Stimulated activated CD8-positive, alpha-beta memory T cell treated with anti-CD3 and anti-CD28 coated beads, Interleukin-15, amount 100 ng/mL, for 24 hours (primary cell): ENCODE measurements at places on chromosomes 1 and 21.

GRCh38 chr1:244788493-244789275 lies 46.8 kb upstream of the COX20 start:
- no peak for DNase-seq

DNA sequence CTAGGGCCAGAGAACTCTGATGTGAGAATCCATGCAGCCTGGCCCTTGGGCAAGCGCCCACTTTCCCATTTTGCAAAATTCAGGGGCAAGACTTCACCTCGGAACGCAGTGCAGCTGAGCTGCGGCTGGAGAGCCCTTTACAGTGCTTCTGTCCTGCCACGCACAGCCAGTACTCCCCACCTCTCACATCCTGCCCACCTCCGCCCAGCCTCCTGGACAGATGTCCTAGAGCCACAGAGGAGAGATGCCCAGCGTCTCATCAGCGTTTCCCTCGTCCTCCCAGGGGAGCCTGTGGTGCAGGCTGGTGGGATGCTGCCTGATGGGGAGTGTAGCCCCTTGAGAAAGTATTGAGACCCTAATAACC lies 29.6 kb downstream of the RUNX3 start:
- no peak for DNase-seq

DNA sequence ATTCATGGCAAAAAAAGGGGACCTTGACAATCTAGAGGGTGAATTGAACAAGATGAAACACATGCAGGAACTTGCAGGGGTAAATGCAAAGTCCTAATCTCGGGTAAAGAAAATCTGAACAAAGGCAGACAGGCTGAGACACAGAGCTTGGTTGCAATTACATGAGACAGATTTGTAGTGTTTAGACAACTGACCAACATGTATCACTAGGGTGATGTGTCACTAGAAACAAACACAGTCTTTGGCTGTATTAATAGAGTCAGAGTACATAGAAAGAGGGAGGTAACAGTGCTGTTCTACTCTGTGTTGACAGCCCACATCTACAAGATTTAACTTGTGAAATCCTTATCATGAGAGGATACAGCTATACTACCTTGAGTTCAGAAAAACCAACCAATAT lies 78.1 kb upstream of the GRIK3 start:
- no peak for DNase-seq

DNA sequence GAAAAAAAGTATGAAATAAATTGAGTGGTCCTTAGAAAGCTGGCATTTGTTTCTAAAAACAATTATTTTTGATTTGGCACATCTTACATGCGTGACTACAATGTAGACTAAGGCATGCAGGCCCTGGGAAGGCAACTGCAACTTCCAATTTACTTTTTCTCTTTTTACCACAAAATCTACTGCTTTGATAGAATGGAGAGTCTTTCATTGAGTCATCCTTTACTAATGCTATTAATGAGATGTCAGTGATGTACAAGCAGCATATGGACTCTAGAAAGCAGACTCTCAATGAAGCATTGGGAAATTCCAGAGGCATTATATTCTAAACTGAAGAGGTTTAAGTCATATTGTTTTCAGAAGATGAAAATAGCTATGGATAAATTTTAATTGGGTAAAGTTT lies 29.6 kb upstream of the PRRX1 start:
- no peak for DNase-seq

DNA sequence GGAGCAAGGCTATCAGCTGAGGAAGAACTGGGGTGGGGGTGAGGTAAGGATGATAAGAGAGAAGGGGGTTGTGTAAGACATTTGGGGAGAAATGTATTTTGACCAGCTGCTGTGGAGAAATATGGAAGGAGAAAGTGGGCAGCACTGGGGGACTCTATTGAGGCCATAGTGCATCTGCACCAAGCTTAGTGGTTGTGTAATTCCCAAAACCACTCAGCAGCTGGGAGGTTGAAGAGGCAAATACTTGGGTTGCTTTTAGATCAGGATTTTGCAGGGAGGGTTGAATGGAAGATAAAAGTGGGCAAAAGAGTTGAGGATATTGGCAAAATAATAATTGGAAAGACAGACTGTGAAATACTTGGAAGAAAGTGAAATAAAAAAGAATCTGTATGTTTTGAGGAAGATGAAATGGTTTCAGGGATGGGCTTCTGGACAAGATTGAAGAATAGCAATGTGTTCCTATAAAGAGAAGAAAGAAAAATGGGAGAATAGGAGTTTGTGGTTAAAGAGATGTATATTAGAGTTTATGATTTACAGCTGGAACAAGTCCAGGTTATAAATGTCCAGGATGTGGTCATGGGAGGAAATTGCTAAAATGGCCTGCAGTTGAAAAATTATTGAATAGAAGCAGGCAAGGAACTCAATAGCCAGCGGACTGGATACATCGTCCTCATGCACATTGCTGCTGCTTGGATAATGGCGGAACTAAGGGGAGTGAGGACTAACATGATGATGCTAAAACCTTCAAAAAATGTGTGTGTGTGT lies 162.7 kb downstream of the DNM3 start:
- no peak for DNase-seq

- no peak for DNase-seq
These were observed 11.3 kb upstream of the MAP10 start for GRCh38 chr1:232793944-232794343.
